ENCODE measurements at places on chromosomes 4 and X.

- H3K4me3 ChIP-seq, result no peak overlapping the region
- no peak overlapping the region for H3K27ac ChIP-seq
- no peaks in the 10 kb centered on the region for H3K27me3 ChIP-seq
- DNase-seq, result peak; percentile 51
- H3K36me3 ChIP-seq, result no peaks in the 10 kb centered on the region
These were observed 13.1 kb upstream of the SLC9B1 start for GRCh38 chr4:103032574-103032973.

DNA sequence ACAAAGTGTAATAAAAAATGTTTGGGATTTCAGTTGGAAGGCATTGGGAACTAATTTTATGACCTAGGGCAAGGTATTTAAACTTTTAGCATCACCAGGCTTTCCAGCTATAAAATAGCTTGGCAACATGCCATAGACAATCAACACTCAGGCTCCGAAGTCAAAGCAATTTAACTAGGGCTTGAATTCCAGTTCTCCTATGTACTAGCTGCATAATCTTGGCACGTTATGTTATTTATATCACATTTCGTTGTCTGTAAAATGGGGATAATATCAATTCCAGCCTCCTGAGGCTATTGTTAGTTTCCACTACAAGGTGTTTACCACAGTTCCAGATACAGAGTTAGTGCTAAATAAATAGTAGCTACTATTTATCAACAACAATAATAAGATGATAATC, 78.8 kb downstream of the DMD start:
- no peaks in the 10 kb centered on the region for H3K36me3 ChIP-seq
- no peaks in the 10 kb centered on the region for H3K4me1 ChIP-seq
- no peak overlapping the region for H3K27ac ChIP-seq
- no peak for DNase-seq
- H3K4me3 ChIP-seq, result no peak overlapping the region

DNA sequence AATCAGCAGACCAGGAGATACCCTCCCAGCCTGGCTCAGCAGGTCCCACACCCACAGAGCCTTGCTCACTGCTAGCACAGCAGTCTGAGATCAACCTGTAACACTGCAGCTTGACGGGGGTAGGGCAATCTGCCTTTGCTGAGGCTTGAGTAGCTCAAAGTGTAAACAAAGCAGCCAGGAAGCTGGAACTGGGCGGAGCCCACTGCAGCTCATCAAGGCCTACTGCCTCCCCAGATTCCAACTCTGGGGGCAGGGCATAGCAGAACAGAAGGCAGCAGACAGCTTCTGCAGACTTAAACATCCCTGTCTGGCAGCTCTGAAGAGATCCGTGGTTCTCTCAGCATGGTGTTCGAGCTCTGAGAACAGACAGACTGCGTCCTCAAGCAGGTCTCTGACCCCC, 15.1 kb upstream of the GABRA2 start:
- H3K27me3 ChIP-seq, result no peaks in the 10 kb centered on the region
- H3K36me3 ChIP-seq, result no peaks in the 10 kb centered on the region
- DNase-seq, result no peak
- H3K4me3 ChIP-seq, result no peak overlapping the region

DNA sequence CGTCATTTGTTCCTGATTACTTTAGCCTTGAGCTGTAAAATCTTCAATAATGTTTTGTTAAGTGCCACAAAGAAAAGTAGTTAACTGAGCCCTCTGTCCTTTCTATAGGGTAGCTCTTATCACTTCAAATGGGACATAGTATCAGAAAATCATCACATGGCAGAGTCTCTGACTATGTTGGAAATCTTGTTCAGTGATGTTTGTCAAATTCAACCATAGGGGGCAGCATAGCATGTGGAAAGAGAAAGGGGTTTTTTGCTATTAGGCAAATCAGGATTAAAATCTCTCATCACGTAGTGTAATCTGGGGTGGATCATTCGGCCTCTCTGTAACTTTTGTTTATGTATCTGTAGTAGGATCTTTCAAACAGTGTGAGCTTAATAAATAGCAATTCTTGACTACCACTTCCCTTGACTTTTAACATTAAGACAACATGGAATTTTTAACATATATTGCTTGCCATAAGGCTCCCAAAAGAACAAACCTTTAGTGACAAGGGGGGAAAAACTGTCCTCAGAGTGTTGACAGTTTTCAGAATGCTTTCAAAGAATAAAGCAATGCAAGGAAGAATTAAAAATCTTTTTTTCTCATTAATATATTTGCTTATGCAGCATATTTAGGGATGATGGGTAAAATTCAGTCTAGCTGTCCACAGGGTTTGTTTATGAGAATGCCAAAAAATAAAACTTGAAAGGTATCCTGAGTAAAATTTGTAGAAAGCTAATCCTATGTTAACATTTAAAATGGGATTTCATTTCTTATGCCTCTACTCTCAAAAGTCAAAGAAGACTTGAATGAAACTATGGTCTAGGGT, 127.2 kb downstream of the FBXW7 start:
- H3K27me3 ChIP-seq, result no peaks in the 10 kb centered on the region
- no peaks in the 10 kb centered on the region for H3K4me1 ChIP-seq
- no peak overlapping the region for H3K4me3 ChIP-seq

DNA sequence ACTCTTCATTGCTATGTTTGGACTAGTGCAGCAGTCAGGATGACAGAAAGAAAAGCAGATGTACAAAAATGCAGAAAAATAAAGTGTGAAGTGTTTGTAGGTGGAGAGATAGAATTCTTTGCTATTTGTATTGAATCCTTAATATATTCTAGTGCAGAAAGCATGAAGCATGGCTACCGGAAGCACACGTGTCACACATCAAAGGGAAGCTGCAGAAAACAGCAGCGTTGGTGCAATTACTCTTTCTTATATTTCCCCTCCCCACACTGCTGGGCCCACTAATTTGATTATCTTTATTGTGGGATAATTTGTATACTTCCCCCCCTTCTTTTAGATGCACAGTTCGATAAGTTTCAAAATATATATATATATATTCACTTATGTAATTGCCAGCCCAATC, 35.9 kb upstream of the TAPT1 start:
- H3K27ac ChIP-seq, result no peak overlapping the region
- H3K36me3 ChIP-seq, result no peaks in the 10 kb centered on the region
- no peak for DNase-seq
- no peaks in the 10 kb centered on the region for H3K4me1 ChIP-seq
- no peaks in the 10 kb centered on the region for H3K27me3 ChIP-seq

DNA sequence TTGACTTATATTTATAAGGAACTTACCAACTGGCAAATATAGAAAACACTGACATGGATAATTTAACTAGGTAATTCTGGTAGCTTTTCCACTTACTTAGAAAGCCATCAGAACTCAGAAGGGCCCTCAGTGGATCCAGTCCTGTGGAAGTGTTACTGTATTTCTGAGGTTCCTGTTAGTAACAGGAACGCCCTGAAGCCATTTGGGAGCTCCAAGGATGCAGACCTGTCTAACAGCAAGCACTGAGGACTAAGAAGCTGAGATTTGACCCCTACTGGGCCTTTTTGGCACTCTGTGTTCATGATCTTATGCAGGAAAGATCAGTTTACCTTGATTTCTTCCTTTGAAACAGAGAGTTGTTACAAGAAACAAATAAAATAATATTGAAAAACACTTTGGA, 46.0 kb upstream of the TLL1 start:
- no peaks in the 10 kb centered on the region for H3K4me1 ChIP-seq
- H3K36me3 ChIP-seq, result no peaks in the 10 kb centered on the region
- no peak overlapping the region for H3K4me3 ChIP-seq
- no peak overlapping the region for H3K27ac ChIP-seq
- no peak for DNase-seq

DNA sequence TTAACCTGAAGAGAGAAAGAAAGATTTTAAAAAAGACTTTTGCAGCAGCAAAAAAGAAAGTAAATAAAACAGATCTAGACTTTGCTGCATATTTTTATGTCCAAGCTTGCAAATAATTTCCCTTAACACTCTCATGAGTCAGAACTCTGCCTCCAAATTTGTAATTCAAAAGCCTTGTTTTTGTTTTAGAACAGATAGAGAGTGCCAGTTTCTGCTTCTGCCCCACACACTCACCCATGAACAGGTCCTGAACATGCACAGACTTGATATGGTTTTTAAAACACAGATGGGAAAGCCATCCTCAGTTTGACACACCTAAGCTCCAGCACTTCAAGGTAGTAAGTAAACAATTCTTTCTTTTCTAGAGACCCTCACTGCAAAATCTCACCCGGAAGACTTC, 39.7 kb upstream of the VCX3B start:
- no peaks in the 10 kb centered on the region for H3K27me3 ChIP-seq
- H3K4me3 ChIP-seq, result no peak overlapping the region
- no peaks in the 10 kb centered on the region for H3K36me3 ChIP-seq
- no peaks in the 10 kb centered on the region for H3K4me1 ChIP-seq

GRCh38 chrX:3161681-3162080, 120.4 kb downstream of the ARSF start:
- no peaks in the 10 kb centered on the region for H3K36me3 ChIP-seq
- peaks cover 7% of the 10 kb centered on the region for H3K4me1 ChIP-seq
- H3K4me3 ChIP-seq, result no peak overlapping the region
- no peak for DNase-seq

DNA sequence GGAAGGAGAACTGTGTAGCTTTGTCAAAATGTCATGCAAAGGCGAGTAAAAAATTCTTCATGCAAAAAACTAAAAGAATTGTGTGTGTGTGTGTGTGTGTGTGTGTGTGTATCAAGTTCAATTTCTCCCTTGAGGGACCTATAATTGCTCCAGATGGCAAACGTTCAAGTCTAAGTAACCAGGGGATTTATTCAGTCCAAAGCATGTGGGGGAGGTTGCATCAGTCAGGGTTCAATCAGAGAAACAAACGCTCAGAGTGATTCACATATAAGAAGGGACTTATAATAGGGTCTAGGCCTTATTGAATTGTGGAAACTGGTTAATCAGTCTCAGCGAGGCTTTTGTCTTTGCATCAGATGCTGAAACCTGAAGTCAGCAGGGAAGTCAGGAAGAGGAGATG, 5.0 kb downstream of the DCAF8L1 start:
- H3K27ac ChIP-seq, result no peak overlapping the region
- no peaks in the 10 kb centered on the region for H3K36me3 ChIP-seq
- H3K27me3 ChIP-seq, result no peaks in the 10 kb centered on the region
- no peaks in the 10 kb centered on the region for H3K4me1 ChIP-seq

- no peaks in the 10 kb centered on the region for H3K27me3 ChIP-seq
- no peak overlapping the region for H3K4me3 ChIP-seq
- H3K4me1 ChIP-seq, result no peaks in the 10 kb centered on the region
- H3K36me3 ChIP-seq, result no peaks in the 10 kb centered on the region
- H3K27ac ChIP-seq, result no peak overlapping the region
These were observed 27.0 kb upstream of the EFNB1 start for GRCh38 chrX:68801737-68802290.

DNA sequence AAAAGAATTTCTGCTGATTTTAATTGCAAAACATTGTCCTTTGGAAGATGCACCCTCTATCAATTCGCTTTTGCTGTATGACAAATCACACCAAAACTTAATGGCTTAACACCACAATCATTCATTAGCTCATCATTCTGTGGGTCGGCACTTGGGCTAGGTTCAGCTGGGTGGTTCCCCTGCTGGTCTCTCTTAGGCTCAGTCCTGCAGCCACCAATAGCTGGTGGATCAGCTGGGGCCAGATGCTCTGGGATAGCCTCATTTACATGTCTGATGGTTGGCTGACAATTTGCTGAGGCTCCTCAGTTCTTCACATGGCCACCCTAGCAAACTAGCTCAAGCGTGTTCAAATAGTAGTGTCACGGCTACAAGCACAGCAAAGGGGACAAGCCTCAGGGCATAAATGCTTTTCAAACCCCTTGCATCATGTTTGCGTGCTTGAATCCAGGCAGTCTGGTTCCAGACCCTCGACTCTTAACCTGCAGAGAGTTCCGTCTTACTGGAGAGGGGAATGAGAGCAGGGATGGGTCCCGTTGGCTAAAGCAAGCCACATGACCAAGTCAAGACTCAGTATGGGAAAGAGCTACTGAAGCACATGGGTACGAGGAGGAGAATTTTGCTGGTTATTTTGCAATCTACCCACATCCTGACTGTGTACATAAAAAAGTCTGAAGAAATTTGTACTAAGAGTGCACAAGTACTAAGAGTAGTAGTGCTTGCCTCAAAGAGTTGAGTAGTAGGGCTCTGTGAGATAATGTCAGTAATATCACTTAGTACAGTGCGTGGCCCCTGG, 7.5 kb upstream of the ACSL1 start:
- H3K27me3 ChIP-seq, result no peaks in the 10 kb centered on the region
- H3K36me3 ChIP-seq, result no peaks in the 10 kb centered on the region
- H3K27ac ChIP-seq, result no peak overlapping the region
- DNase-seq, result no peak

- H3K27ac ChIP-seq, result no peak overlapping the region
- H3K4me3 ChIP-seq, result no peak overlapping the region
- no peak for DNase-seq
- no peaks in the 10 kb centered on the region for H3K36me3 ChIP-seq
- H3K4me1 ChIP-seq, result no peaks in the 10 kb centered on the region
These were observed 79.3 kb downstream of the FBXW7 start for GRCh38 chr4:152456609-152457008.

GRCh38 chrX:19658030-19658429, 142.7 kb upstream of the MAP3K15 start:
- H3K4me1 ChIP-seq, result no peaks in the 10 kb centered on the region
- DNase-seq, result no peak
- no peak overlapping the region for H3K27ac ChIP-seq

DNA sequence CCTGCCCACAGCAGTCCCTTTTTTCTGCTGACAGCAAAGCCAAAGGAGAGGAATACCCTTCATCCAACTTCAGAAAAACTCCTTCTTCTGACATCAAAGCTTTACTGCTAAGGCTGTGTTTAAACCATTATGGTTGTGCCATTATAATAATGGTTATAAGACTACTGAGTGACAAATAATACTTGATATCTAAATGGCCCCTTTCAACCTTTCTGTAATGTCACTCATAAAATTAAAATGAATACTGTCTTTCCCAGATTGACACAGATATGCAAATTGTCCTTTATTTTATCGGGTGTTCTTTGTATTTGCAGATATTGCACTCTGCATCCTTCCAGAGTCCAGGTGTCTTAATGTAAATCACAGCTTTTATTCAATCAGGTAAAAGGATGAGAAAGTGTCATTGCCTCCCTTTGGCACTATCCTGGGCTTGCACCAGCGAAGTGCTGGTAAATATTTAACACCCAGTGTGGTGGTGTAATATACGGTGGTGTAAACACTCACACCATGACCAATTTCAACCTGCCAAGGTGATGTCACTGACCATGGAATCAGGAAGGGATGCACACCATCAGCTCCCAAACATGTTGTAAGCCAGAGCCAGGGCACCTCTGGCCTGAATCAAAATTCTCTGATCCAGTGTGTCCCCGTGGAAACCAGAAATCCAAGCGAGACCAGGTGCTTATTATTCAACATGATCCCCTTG, 139.4 kb upstream of the TENM3 start:
- H3K4me1 ChIP-seq, result no peaks in the 10 kb centered on the region
- no peaks in the 10 kb centered on the region for H3K27me3 ChIP-seq
- H3K4me3 ChIP-seq, result no peak overlapping the region
- H3K27ac ChIP-seq, result no peak overlapping the region
- H3K36me3 ChIP-seq, result no peaks in the 10 kb centered on the region
- DNase-seq, result no peak

DNA sequence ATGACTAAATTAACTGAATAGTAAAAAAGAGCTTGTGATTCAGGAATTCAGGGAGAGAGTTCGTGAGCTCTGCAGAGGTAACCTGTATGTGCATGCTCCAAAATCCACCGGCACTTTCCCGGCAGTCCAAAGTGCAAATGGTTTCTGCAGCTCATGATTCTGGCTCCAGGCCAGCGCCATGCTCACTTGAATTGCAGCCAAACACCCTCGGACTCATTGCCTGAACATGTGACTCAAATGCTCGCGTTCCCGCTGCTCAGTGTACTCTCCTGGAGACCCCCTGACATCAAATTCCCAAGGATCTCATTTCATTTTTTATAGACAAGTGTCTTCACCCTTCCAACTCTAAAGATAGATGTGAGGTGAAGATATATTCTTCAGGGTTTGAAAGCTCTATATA, 44.1 kb upstream of the SH3RF1 start:
- peak; percentile 92 for DNase-seq
- H3K4me1 ChIP-seq, result peaks cover 28% of the 10 kb centered on the region
- H3K4me3 ChIP-seq, result no peak overlapping the region
- peak overlapping the region; percentile 37 for H3K27ac ChIP-seq
- no peaks in the 10 kb centered on the region for H3K36me3 ChIP-seq
